ENCODE measurements at places on chromosomes 4 and X. TPM values are rescaled to one million over a fixed set of nuclear protein-coding genes. Genes with fewer than 3 reads are reported as not detected.
A peak's percentile ranks its signal among the peaks of the same experiment; 100 is the strongest.

- no peaks in the 10 kb centered on the region for H3K36me3 ChIP-seq
- H3K27me3 ChIP-seq, result peaks cover 6% of the 10 kb centered on the region
- H3K4me1 ChIP-seq, result peaks cover 5% of the 10 kb centered on the region
- H3K4me3 ChIP-seq, result no peak overlapping the region
These were observed 63.3 kb upstream of the RELL1 start for GRCh38 chr4:37749398-37749988.

DNA sequence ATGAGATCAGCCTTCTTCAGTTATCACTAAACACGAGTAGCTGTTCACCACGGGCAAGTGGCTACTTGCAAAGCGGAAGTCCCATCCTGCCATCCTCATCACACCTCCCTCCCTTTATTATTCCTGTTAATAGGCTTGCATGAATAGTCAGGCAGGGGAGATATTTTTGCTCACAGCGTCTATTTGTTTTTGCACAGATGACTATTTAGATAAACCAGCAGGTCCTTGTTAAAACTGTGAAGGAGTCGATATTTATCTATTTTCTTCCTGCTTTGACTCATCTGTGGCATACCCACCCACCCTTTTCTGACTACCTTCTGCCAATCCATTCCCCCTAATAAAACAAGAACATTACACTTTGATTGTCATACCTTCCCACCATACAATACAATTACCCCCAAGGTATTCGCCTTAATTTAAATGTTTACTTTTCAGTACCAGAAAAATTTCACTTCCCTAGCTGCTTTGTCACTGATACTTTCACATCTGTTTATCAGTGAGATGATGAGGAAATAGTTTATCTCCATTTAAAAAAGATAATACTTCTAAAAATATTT is 96.6 kb upstream of the BANK1 start:
- no peak for DNase-seq
- H3K4me3 ChIP-seq, result no peak overlapping the region
- no peaks in the 10 kb centered on the region for H3K36me3 ChIP-seq
- H3K27me3 ChIP-seq, result peaks cover 2% of the 10 kb centered on the region

DNA sequence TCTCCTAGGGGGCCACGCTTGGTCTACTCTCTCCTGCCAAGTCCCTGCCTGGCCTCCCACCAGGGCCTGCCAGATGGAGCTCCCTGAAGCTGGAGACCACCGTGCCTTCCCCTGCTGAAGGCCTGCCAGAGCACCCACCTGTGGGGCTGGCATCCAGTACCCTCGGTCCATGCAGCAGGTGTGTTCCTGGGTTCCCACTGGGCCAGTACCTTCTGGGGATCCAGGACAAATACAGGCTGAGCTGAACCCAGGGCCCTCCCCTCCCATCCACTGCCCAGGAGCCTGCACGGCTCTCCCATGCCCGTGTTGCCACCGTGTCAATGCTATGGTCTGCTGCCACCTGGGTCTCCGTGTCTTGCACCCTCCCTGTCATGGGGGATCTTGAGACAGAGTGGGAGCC is 68.8 kb downstream of the ABLIM2 start:
- H3K4me1 ChIP-seq, result no peaks in the 10 kb centered on the region
- no peak overlapping the region for H3K4me3 ChIP-seq
- H3K27me3 ChIP-seq, result no peaks in the 10 kb centered on the region

- no peaks in the 10 kb centered on the region for H3K27me3 ChIP-seq
- no peaks in the 10 kb centered on the region for H3K36me3 ChIP-seq
- H3K27ac ChIP-seq, result no peak overlapping the region
These were observed 6.0 kb upstream of the CENPE start for GRCh38 chr4:103204111-103204510.

GRCh38 chr4:60450054-60450453 is 750.1 kb upstream of the ADGRL3 start:
- H3K27ac ChIP-seq, result no peak overlapping the region
- H3K27me3 ChIP-seq, result no peaks in the 10 kb centered on the region
- no peak for DNase-seq
- H3K4me1 ChIP-seq, result no peaks in the 10 kb centered on the region
- no peaks in the 10 kb centered on the region for H3K36me3 ChIP-seq
- H3K4me3 ChIP-seq, result no peak overlapping the region

GRCh38 chr4:187208651-187209050 is 485.0 kb upstream of the FAT1 start:
- H3K27ac ChIP-seq, result no peak overlapping the region
- DNase-seq, result no peak
- H3K4me3 ChIP-seq, result no peak overlapping the region
- peaks cover 1% of the 10 kb centered on the region for H3K27me3 ChIP-seq

GRCh38 chr4:107635735-107636134 is 84.3 kb downstream of the PAPSS1 start:
- peaks cover 4% of the 10 kb centered on the region for H3K4me1 ChIP-seq
- H3K27ac ChIP-seq, result no peak overlapping the region
- DNase-seq, result no peak
- no peak overlapping the region for H3K4me3 ChIP-seq

- DNase-seq, result no peak
- H3K4me3 ChIP-seq, result no peak overlapping the region
- H3K27me3 ChIP-seq, result no peaks in the 10 kb centered on the region
- H3K27ac ChIP-seq, result no peak overlapping the region
- H3K36me3 ChIP-seq, result no peaks in the 10 kb centered on the region
These were observed 25.2 kb downstream of the TAF7L start for GRCh38 chrX:101265869-101266428.

GRCh38 chrX:134688839-134689238 is 30.6 kb upstream of the PLAC1 start:
- DNase-seq, result no peak
- no peaks in the 10 kb centered on the region for H3K36me3 ChIP-seq
- H3K27ac ChIP-seq, result no peak overlapping the region
- peaks cover 15% of the 10 kb centered on the region for H3K4me1 ChIP-seq
- H3K4me3 ChIP-seq, result no peak overlapping the region
- no peaks in the 10 kb centered on the region for H3K27me3 ChIP-seq

GRCh38 chr4:53908661-53909078 is 155.7 kb downstream of the CHIC2 start:
- DNase-seq, result no peak
- peak overlapping the region; percentile 19 for H3K4me3 ChIP-seq
- peaks cover 31% of the 10 kb centered on the region for H3K27me3 ChIP-seq
- H3K4me1 ChIP-seq, result peaks cover 42% of the 10 kb centered on the region
- no peaks in the 10 kb centered on the region for H3K36me3 ChIP-seq

DNA sequence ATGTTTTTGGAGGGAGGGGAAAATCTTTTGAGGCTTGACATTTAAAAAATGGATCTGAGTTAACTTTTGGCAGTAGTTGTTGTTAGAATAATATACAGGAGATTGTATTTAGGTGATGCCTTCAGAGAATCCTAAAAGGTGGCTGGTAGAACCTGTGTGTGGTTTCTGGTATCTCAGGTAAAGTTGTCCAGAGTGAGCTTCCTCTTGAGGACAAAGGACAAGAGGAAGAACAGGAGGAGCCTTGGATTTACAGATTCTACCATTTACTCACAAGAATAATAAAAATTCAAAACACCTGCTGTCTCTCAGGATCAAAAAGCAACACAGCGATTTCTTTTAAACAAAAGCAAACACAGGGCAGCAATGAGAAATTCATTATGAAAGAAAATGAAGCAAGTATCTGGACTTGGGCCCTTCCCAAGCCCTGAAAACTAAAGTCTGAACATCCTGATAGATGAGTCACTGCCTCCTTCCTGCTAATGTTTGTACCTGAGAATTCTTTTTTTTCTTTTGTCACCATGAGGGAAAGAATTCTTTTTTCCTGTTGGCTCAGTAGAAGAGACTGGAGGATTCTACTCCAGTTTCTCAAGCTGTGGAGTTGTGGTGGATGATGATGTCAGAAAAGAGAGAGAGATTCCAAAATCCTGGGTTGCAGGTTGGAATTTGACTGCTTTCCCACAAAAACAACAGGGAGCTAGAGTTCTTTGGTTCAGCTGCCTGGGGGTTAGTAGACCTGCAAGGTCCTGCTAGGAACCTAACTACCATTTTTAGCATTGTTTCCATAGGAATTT is 31.5 kb upstream of the RAPGEF2 start:
- H3K27ac ChIP-seq, result no peak overlapping the region
- H3K27me3 ChIP-seq, result no peaks in the 10 kb centered on the region
- H3K4me1 ChIP-seq, result peaks cover 2% of the 10 kb centered on the region
- H3K36me3 ChIP-seq, result no peaks in the 10 kb centered on the region

DNA sequence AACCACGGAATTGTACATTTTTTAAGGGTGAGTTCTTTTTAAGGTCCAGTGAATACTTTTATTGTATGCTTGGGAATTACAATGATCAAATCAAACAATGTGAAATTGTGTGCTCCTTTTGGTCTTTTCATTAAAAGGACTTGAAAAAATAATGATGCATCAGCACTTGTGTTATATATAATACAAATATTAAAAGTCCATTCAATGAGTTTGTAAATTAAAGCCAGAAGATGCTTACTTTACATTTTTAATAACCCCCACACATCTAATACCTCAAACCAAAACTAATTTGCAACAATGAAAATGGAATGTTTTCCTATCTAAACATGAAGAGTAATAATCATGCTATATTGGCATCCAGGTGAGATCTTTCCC is 369.8 kb upstream of the LCORL start:
- no peak overlapping the region for H3K4me3 ChIP-seq
- no peak overlapping the region for H3K27ac ChIP-seq
- DNase-seq, result no peak
- no peaks in the 10 kb centered on the region for H3K27me3 ChIP-seq
- H3K36me3 ChIP-seq, result no peaks in the 10 kb centered on the region
- peaks cover 12% of the 10 kb centered on the region for H3K4me1 ChIP-seq

- no peak overlapping the region for H3K27ac ChIP-seq
- H3K27me3 ChIP-seq, result peaks cover 77% of the 10 kb centered on the region
- H3K4me3 ChIP-seq, result no peak overlapping the region
- no peaks in the 10 kb centered on the region for H3K36me3 ChIP-seq
- H3K4me1 ChIP-seq, result peaks cover 2% of the 10 kb centered on the region
- no peak for DNase-seq
These were observed 36.6 kb upstream of the WDR1 start for GRCh38 chr4:10153161-10153560.

DNA sequence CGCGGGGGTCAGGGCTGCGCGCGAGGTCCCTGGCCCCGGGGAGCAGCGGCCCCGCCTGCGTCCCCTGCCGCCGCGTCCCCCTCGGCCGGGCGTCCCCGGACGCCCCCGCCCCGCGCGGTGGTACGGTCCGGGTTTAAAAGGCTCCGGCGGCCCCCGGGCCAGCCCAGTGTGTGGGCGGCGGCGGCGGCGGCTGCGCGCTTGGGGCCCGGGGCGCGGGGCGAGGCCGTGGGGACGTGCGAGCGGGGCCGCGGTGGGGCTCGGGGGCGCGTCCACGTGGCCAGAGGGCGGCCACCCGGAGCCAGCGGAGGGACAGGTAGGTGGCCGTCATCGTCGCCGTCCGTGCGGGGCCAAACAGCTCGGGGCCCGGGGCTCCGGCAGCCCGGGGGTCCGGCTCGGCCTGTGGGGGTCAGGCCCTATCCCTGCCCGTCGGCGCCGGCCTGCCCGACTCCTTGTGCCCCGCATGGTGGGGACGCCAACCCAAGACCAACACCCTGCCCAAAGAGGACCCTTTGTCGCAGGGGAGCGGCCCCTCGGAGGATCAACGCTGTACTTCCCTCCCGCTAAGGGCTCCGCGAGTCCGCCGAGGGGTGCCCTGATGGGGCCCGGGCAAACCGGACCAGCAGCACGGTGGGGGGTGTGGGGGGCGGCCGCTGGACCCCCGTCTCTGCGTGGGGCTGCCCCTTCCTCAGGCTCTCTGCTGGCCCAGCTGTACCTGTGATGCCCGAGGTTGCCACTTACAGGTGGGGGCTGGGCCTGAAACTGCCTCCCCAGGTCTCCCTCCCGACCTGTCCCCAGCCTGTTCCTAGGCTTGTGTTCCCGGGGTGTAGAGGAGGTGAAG is at the start of gene PLXNA3:
Gene PLXNA3, plus strand, starts transcription at position 166 of the 838 bp plus-strand sequence. CDS start 1,903 bp downstream, outside the sequence.
- no peaks in the 10 kb centered on the region for H3K27me3 ChIP-seq
- peak within 1 kb of the TSS; percentile 86 for H3K27ac ChIP-seq
- peak within 1 kb of the TSS; percentile 85 for H3K4me3 ChIP-seq
- peaks cover 9% of the 10 kb centered on the region for H3K4me1 ChIP-seq

GRCh38 chr4:129350834-129351721 is 255.1 kb downstream of the C4orf33 start:
- no peaks in the 10 kb centered on the region for H3K27me3 ChIP-seq
- H3K36me3 ChIP-seq, result no peaks in the 10 kb centered on the region
- peaks cover 22% of the 10 kb centered on the region for H3K4me1 ChIP-seq
- DNase-seq, result no peak

DNA sequence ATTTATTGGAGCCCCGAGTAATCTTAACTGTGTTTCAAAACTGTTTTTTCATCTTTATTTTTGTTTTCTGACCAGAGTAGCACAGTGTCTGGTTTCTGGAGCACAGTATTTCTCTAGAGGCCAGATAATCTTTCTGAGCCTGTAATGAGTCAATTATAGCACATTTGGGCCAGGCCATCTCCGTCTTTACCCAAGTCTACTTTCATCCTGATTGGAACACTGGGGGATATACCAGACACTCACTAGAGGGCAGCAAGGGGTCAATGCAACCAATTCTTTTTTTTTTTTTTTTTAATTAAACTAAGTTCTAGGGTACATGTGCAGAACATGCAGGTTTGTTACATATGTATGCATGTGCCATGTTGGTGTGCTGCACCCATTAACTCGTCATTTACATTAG is 282.0 kb downstream of the ARHGAP24 start:
- H3K4me1 ChIP-seq, result peaks cover 8% of the 10 kb centered on the region
- no peak overlapping the region for H3K4me3 ChIP-seq
- no peaks in the 10 kb centered on the region for H3K27me3 ChIP-seq
- H3K36me3 ChIP-seq, result no peaks in the 10 kb centered on the region

- DNase-seq, result no peak
- H3K27me3 ChIP-seq, result no peaks in the 10 kb centered on the region
- no peaks in the 10 kb centered on the region for H3K4me1 ChIP-seq
- H3K27ac ChIP-seq, result no peak overlapping the region
- H3K36me3 ChIP-seq, result no peaks in the 10 kb centered on the region
These were observed 44.1 kb downstream of the QRFPR start for GRCh38 chr4:121336706-121337105.

DNA sequence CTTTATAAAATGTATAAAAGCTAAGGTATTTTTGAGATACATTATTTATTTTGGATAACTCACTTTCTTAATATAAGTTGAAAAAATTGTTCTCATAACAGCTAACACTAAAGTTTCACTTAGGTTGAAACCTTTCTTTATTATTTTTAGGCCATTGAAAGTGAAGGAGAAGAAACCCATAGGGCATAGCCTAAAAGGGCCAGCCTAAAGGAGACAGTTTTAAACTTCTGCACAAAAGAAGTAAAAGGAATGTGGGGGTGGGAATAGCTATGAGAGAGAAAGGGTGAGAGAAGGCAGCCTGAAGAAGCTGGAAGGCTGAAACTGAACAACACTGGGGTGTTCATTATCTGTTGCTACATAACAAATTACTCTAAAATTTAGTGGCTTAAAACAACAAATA is 57.6 kb upstream of the RAPGEF2 start:
- DNase-seq, result no peak
- H3K4me1 ChIP-seq, result peaks cover 17% of the 10 kb centered on the region
- H3K27ac ChIP-seq, result no peak overlapping the region
- no peaks in the 10 kb centered on the region for H3K27me3 ChIP-seq
- no peaks in the 10 kb centered on the region for H3K36me3 ChIP-seq
- H3K4me3 ChIP-seq, result no peak overlapping the region

- no peak overlapping the region for H3K27ac ChIP-seq
- no peak for DNase-seq
- no peaks in the 10 kb centered on the region for H3K36me3 ChIP-seq
- H3K4me1 ChIP-seq, result peaks cover 7% of the 10 kb centered on the region
- no peak overlapping the region for H3K4me3 ChIP-seq
These were observed 2.7 kb downstream of the EXOC1L start for GRCh38 chr4:55822329-55822728.

The ANKRD37 gene
- total RNA-seq, result 3.5 TPM

The SOWAHB gene
- 1.2 TPM for total RNA-seq

The RBM10 gene
- total RNA-seq, result 56.7 TPM

The USP17L26 gene
- not detected for total RNA-seq

The EGF gene
- 1.0 TPM for total RNA-seq

The ETDB gene
- total RNA-seq, result not detected

The OTC gene
- total RNA-seq, result not detected

The HGFAC gene
- 2.5 TPM for total RNA-seq

The EDA gene
- 9.2 TPM for total RNA-seq

The ZNF630 gene
- total RNA-seq, result 5.8 TPM

The SPANXD gene
- total RNA-seq, result 0.82 TPM

Measured in mesothelial cell of epicardium (in vitro differentiated cells).